ENCODE measurements at places on chromosomes 13 and 19.

DNA sequence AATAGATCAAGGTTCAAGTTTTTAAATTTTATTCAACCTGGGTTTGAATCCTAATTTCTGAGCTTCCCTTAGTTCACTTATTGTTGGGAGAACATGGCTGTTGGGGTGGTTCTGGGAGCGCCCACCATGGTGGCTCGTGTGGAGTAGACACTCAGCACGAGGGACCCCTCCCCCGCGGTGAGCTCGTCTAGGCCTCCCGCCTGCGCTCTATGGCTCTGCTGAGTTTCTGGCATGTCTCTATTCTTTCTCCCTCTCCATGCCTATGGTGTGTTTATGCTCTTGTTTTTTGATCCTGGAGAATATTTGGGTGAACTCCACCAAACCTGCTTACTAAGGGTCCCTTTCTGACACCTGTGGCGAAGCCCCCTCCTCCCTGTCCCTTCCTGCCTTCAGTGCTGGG is 1.6 kb upstream of the EPN1 start:
- no peak for DNase-seq

DNA sequence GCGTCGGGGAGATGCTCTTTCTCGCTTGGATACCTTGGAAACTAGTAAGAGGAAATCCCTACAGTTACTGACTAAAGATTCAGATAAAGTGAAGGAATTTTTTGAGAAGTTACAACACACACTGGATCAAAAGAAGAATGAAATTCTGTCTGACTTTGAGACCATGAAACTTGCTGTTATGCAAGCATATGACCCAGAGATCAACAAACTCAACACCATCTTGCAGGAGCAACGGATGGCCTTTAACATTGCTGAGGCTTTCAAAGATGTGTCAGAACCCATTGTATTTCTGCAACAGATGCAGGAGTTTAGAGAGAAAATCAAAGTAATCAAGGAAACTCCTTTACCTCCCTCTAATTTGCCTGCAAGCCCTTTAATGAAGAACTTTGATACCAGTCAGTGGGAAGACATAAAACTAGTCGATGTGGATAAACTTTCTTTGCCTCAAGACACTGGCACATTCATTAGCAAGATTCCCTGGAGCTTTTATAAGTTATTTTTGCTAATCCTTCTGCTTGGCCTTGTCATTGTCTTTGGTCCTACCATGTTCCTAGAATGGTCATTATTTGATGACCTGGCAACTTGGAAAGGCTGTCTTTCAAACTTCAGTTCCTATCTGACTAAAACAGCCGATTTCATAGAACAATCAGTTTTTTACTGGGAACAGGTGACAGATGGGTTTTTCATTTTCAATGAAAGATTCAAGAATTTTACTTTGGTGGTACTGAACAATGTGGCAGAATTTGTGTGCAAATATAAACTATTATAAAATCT is 2.7 kb upstream of the KCNRG start:
- no peak for DNase-seq

DNA sequence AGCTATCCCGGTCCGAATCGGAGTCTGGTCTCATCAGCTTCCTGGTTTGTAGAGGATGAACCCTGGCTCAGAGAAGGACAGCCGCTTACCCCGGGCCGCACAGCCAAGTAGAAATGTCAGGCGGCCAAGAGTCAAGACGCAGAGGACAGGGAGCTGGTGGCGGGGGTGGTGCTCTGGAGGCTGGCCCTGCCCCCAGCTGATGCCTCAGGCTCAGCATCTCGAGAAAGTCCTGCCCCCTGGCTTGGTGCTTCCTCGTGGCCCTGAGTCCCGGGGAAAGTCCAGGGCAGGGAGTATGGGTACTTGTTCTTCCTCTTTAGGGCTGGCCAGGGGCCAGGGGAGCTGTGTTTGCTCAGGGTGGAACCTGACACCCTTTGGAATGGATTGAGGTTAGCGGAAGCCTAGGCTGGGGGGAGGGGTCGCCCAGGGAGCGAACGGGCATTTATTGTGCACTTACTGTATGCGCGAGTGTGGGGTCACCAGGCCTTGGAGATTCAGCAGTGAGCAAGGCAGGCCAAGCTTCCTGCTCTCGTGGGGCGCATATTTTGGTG is 2.2 kb downstream of the TJP3 start:
- no peak for DNase-seq

DNA sequence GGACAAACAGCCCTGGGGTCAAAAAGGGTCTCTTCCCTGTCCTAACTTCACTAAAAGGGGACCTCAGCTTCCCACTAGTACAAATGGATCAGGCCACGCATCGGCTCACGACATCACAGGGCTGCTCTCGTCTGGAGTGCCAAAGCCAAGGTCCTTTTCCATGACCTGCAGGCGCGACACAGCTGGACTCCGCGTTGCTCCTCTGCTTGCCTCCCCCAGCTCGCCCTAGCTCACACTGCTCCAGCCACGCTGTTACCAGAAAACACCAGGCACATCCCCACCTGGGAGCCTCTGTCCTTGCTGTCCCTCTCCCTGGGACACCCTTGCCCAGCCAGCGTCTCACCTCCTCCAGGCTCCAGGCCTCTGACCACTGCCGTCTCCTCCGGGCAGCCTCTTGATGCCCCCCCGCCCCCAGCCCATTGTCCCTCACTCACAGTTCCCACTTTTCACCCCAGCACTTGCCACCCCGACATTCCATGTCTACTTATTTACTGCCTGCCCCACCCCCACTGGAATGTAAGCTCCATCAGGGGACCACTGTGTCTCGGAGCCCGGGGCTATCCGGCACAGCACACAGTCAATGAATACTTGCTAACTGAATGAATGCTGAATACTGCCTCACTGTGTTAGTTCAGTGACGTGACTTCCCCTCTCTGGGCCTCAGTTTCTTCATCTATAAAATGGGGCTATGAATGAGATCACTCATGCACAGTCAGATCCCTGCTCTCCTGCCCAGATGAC is 20.7 kb downstream of the AKT2 start:
- DNase-seq, result no peak

DNA sequence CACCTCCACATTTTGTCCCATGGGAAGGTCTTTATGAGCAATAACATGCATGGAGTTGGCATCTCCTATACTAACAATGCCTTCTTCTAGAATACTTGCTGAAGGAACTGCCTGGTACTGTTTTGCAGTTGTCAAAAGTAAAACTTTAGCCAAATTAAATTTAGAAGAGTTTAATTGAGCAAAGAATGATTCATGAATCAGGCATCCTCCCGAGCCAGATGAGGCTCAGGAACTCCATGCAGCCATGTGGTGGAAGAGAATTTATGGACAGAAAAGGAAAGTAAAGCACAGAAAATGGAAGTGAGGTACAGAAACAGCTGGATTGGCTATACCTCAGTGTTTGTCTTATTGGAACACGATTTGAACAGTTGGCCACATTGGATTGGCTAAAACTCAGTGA is 1081.9 kb downstream of the SLITRK1 start:
- no peak for DNase-seq

- no peak for DNase-seq
Observed at GRCh38 chr13:52804202-52804641, 44.2 kb downstream of the PCDH8 start.

Measured in stimulated activated CD4-positive, alpha-beta T cell treated with anti-CD3 and anti-CD28 coated beads, Interleukin-12 subunit alpha, Interleukin-12 subunit beta, amount 100 ng/mL, for 48 hours (primary cell).